ENCODE measurements at places on chromosomes 7 and 10. TPM values are rescaled to one million over a fixed set of nuclear protein-coding genes. Genes with fewer than 3 reads are reported as not detected.

DNA sequence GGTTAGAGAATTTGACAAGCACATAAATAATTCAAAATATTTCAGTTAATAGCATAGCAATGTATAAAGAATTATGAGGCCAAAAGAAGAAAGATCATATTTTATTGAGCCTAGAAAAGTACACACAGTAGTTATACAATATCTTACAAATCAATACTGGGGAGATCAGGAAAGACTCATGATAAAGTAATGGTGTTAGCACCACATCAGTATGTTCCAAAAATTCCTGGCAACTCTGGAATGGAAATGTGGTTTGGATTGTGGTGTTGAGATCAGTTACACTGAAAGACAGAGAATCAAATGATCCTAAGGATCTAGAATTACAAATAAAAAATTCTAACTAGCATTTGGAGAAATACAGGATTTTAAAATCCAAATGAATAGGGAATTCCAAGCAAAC, 420.5 kb upstream of the CNTNAP2 start:
- no peak for DNase-seq

DNA sequence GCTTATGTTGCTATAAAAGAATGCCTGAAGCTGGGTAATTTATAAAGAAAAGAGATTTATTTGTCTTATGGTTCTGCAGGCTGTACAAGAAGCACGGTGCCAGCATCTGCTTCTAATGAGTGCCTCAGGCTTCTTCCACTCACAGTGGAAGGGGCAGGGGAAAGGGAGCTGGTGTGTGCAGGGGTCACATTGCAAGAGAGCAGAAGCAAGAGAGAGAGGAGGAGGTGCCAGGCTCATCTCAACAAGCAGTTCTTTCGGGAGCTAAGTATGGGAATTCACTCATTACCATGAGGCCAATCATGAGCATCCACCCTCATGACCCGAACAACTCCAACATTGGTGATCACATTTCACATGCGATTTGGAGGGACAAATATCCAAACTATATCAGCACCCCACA, 17.2 kb upstream of the SLK start:
- DNase-seq, result no peak

GRCh38 chr7:81457852-81458522, 311.9 kb downstream of the HGF start:
- DNase-seq, result no peak

- no peak for DNase-seq
Measured at GRCh38 chr7:147869456-147869855, 721.1 kb upstream of the C7orf33 start.

TEX36 gene
- not detected for total RNA-seq

Measured in T-cell (primary cell).